Activated T-helper 17 cell treated with anti-CD3 and anti-CD28 coated beads, Interleukin-2, amount 50 U/mL, for 72 hours (primary cell): ENCODE measurements at places on chromosomes 5 and 9.
A peak's percentile ranks its signal among the peaks of the same experiment; 100 is the strongest.

DNA sequence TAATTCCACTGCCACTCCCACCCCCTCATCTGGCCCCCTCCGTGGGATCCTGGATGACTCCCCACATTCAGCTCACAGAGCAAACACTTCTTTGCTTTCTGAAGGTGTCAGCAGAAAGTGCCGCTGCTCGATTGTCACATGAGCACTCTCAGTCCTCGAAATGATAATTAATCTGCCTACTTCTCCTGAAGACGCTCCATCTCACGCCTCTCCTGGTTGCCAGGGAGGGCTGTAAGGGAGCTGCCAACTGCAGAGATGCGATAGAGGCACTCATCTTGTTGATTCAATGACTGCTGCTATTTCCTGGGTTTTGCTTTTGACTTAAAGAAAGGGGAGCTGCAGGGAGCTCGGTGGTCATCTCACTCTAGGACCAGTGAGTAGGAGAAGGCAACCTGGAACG is 206.5 kb downstream of the DAB2IP start:
- ATAC-seq = no peak

DNA sequence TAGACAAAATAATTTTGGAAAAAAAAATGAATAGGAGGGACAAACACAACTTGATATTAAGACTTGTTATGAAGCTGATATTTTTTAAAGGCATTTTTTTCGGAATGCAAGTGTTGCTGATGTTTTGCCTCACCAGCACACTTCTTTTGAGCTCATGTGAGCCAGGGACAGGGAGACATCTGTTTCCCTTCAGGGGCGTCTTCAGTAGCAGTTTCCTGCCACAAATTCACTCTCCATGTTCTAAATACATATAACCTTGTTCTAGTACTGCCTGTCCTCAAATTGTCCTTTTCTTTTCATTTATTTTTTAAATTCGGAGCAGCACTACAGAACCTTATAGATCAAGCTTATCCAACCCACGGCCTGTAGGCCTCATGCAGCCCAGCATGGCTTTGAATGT is 316.0 kb upstream of the PAPPA start:
- ATAC-seq = no peak

DNA sequence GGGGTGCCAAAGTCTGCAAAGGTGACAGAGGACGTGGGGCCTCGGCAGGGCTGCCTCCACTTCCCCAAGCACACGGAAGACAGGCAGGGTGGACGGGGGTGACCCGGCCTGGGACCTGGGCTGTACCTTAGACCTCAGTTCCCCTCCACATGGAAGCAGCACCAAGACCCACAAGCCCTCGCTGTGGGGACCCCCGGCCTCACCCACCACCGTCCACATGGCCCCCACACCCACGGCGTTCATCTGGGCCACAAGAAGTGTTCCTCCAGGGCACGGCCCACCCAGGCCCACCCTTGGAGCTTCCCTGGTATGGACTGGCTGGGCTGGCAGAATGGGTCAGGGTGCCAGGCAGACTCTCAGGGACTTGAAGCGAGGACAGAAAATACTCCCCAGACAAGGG is 45.8 kb upstream of the NKD2 start:
- ATAC-seq = no peak

- ATAC-seq = no peak
Observed at GRCh38 chr9:83471241-83471640, 67.0 kb downstream of the FRMD3 start.

DNA sequence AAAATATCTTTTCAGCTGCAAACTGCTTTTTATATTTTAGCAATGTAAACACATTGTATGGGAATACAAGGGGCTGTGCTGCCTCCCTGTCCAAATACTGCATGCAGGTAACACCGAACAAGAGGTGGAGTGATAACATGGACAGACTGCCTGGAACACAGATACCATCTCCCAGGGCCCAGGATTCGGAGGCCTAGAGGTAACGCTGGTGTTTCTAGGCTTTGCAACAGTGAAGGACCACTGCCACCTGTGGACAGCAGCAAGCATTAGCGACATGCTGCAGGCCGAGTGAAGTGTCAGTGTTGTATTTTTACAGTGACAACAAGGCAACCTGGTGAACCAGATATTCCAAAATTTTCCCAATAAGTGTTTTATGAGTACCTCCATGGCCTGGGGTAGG is 379.1 kb downstream of the DMRT2 start:
- no peak for ATAC-seq

- ATAC-seq = no peak
Observed at GRCh38 chr5:157354800-157355199, 88.9 kb downstream of the CYFIP2 start.

- no peak for ATAC-seq
Observed at GRCh38 chr5:92962752-92963151, 618.3 kb downstream of the NR2F1-AS1 start.

GRCh38 chr5:24819841-24820240 is 175.1 kb upstream of the CDH10 start:
- ATAC-seq = no peak

GRCh38 chr5:27592231-27592630 is 553.8 kb upstream of the CDH9 start:
- no peak for ATAC-seq

DNA sequence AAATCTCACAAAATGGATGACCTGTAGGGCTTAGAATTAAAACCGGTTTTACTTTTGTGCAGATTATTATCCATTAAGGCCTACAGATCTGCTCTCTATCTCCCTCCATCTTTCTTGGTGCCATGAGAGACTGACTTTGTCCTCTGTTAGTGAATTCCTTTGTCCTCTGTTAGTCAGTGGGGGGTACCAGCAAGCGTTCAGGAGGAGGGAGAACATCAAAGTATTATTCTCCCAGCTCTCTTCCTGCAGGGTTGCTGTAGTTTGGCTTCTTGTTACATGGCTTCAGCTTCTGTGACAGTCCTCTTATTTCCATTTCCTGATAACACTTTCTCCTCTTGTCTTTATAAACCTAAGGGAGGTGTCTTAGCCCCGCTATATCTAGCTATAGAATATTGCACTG is 850.5 kb upstream of the SEMA6A start:
- ATAC-seq = no peak

GRCh38 chr9:13991395-13991794 is 322.5 kb downstream of the NFIB start:
- ATAC-seq = no peak

DNA sequence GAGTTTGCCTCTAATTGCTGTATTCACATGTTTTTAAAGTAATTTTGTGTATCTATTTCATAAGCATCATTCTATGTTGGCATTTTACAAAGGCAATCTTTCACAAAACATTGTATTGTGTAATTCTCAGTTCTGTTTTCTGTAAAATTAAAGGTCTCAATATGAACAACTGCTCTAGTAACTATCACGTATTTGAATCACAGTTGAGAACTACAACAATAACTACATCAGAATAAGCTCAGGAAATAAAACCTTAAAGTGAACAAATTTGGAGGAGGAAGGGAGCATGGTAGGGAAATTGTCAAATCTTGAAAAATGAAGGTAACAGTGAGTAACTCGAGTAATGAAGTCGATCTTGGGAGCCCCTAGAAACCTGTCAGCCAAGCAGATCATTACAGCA is 22.5 kb upstream of the CAMK4 start:
- ATAC-seq = peak; percentile 50

- no peak for ATAC-seq
Observed at GRCh38 chr9:106467865-106468164, 395.2 kb upstream of the ZNF462 start.

GRCh38 chr9:94672811-94673487 is 33.6 kb upstream of the FBP1 start:
- ATAC-seq = no peak

DNA sequence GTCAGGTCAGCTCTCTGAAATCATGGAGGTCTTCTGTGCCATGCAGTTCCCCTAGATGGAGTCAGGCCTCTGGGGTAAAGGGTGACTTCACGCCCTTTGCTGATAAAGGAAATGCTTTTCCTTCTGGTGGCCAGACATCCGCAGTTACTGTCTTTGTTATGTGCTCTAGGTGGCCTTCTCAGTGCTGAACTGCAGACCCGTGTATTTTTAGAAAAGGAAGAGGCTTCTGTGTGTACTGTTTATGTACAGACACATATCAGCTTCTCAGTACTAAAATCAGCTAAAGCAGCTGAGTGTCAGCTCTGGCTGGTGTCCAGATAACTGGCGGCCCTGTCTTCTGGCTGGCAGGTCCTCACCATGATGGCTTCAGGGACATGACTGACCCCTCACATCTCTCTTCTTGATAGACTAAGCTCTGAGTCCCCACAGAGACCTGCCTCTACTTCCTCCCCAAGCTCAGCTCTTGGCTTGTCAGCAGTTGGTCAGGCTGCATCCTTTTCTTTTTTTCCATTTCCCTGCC is 75.3 kb downstream of the ARHGAP26 start:
- no peak for ATAC-seq

- ATAC-seq = no peak
Observed at GRCh38 chr5:172162323-172162986, 25.6 kb downstream of the STK10 start.

- ATAC-seq = no peak
Observed at GRCh38 chr9:134294153-134295071, 31.8 kb upstream of the RXRA start.

DNA sequence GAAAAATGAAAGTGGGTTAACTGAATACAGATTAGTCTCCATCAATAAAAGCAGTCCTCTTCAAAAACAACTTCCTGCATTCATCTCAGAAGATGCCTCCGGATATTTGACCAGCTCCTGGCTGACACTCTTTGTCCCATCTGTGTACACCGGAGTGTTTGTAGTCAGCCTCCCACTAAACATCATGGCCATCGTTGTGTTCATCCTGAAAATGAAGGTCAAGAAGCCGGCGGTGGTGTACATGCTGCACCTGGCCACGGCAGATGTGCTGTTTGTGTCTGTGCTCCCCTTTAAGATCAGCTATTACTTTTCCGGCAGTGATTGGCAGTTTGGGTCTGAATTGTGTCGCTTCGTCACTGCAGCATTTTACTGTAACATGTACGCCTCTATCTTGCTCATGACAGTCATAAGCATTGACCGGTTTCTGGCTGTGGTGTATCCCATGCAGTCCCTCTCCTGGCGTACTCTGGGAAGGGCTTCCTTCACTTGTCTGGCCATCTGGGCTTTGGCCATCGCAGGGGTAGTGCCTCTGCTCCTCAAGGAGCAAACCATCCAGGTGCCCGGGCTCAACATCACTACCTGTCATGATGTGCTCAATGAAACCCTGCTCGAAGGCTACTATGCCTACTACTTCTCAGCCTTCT is 16.6 kb downstream of the F2R start:
- peak; percentile 51 for ATAC-seq

DNA sequence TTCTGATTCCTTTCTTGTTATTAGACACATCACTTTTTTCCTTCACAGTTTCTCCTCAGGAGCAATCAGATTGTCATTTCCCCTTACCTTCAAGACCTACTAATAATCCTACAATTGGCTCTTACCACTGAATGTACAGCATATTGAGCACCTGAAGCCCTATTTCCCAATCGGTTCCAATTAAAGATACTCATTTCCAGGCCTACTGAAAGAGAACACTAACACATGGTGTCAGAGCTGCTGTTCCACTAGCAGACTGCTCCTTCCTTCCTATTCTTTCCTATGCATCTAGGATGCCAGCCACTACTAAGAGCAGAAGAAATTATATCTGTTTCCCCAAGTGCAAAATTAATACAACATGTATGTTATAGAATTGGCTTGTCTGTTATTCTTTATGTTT is 34.6 kb downstream of the SKIC3 start:
- ATAC-seq = no peak

GRCh38 chr5:150918613-150919012 is 13.8 kb upstream of the ZNF300 start:
- ATAC-seq = no peak

DNA sequence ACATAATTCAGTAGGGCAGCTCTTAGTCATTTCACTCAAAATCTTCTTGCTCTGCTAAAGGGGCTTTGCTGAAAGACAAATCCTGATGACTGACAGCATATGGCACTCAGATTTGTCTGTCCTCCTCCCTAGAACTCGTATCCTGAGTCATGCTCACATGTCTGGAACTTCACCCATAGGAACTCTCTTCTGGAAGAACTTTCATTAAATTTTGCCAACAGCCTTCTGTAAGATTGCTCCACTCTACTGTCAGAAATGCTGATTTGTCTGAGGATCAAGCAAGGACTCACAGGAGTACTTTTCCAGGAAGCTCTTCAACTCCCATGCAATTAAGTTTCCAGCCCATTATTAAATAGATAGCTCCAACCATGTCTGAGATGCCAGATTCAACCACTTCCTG is 59.8 kb upstream of the SNX2 start:
- ATAC-seq = no peak

DNA sequence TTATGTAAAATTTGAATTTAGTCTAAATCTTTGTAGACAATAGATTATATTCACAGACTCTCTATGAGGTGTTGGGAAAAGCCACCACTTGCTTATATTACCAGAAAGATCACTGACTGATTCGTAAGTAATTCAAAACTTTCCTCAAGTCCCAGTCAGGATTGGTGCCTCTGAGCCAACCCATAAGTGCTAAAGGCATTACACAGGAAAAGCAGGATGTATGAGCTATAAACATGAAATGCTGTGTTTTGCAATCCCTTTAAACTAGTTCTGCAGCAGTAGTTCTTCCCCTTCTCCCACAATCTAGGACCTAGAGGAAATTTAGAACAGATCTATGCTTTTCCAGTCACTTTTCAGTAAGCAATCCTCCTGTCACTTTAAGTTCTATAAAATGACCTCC is 48.0 kb downstream of the SHLD3 start:
- ATAC-seq = no peak
